ENCODE measurements at places on chromosomes 2 and 18.

GRCh38 chr18:13438507-13439056, 220.0 kb downstream of the LDLRAD4 start:
- DNase-seq, result no peak

GRCh38 chr2:199833525-199833924, 17.5 kb downstream of the FTCDNL1 start:
- no peak for DNase-seq

DNA sequence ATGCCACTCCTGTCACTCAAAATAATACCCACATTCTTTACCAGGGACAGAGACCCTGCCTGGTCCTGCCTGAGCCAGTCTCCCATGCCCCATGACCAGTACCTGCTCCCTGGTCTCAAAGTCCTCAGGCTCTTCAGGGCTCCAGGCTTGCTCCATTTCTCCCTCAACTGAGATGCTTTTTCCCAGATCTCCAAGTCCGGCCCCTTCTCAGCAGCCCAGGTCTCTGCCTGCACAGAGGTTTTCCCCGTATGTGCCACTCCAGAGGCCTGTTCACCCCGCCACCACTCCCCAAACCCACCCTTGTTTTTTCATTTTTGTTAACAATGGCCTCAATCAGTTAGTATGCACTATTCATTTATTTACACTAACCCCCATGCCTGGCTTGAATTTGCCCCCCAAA, 499.5 kb upstream of the MYT1L start:
- DNase-seq, result no peak

DNA sequence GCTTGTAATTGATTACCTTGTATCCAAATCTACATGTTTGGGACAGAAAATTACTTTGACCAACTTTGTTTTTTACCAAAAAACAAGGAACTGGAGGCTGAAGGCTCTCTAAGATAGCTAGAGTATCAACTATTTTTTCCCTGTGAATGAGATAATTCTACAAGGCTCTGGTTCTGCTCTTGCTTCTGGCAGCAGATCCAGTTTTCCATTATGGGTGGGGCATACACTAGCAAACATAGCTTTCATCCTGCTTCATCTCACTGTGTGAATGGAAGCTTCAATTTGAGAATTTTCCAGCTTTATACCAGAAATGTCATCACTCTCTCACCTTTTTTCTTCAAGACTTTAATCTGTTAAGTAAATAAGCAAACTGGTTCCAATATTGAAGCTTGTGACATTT, 249.7 kb downstream of the RPRM start:
- no peak for DNase-seq

- no peak for DNase-seq
These were observed 43.9 kb upstream of the NEMP2 start for GRCh38 chr2:190578158-190579057.

- no peak for DNase-seq
These were observed 90.9 kb downstream of the SETBP1 start for GRCh38 chr18:44771572-44771955.

DNA sequence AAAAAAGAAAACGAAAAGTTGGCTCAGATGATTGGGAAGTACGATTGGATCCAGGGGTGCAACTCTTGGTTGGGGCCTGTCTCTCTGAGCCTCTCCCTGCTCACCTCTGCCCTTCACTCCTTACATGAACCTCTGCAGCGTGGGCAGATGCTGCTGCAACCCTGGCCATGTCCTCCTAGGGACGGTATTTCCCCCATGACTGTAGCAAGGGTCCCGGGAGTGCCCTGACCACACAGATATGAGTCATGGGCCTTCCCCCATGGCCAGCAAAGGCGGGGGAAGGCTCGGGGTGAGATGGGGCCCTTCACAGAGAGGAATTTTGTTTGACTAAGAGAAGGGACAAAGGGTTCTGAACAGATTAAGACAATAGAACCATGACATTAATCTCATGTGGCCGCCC, 129.0 kb downstream of the NCK2 start:
- DNase-seq, result peak; percentile 45

- peak; percentile 61 for DNase-seq
These were observed at the start of gene MTX2 for GRCh38 chr2:176269319-176270099. Gene MTX2, plus strand, starts transcription at chr2:176269442. Its CDS starts 188 bp downstream, at chr2:176269630.

GRCh38 chr2:1614564-1614963, 129.8 kb downstream of the PXDN start:
- no peak for DNase-seq

DNA sequence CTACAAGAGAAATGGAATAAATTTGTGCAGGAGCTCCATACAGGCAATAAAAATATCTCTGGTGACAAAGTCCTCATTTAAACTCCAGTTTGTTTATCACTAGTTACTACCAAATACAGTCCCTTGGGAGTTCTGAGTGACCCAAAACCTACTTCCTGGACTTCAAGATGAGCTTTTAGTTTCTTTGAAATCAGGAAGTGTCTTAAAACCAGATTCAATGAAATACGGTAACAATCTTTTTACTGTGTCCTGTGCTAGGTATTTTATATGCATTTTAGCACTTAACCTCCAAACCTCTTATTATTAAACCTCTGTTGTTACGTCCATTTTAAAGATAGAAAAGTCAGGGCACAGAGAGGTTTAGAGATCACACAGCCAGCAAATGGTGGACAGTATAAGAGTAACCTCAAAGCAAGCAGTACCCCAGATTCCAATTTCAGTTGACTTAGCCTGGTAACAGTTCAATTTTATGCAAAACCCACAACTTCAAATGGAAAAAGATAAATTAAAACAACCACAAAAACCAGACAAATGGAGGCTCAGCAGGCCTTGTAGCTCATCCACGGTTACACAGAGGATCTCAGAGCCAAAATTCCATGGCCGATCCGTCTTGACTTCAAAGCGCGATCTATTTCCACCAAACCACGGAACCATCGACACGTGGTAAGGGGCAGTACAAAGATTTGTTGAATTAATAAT, 1.3 kb upstream of the KCMF1 start:
- peak; percentile 10 for DNase-seq

DNA sequence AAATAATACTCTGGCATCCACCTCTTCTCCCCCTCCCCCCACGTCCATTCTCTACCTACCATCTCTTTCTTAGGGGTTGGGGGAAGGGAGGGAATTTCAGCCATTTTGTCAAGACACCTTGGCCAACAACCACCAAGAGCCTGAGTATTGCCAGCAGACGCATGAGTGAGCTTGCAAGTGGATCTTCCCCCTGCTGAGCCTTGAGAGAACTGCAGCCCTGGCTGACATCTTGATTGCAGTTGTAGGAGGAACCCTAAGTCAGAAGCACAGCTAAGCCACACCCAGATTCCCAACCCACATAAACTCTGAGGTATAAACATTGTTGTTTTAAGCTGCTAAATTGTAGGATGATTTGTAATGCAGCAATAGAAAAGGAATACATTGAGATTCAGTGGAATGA, 165.6 kb downstream of the TMEFF2 start:
- DNase-seq, result no peak

GRCh38 chr2:19894134-19894792, 7.5 kb downstream of the TTC32 start:
- DNase-seq, result no peak

- no peak for DNase-seq
These were observed 2.9 kb upstream of the IGFBP5 start for GRCh38 chr2:216698293-216698692.

GRCh38 chr2:215680605-215681598, 245.0 kb upstream of the FN1 start:
- DNase-seq, result no peak

DNA sequence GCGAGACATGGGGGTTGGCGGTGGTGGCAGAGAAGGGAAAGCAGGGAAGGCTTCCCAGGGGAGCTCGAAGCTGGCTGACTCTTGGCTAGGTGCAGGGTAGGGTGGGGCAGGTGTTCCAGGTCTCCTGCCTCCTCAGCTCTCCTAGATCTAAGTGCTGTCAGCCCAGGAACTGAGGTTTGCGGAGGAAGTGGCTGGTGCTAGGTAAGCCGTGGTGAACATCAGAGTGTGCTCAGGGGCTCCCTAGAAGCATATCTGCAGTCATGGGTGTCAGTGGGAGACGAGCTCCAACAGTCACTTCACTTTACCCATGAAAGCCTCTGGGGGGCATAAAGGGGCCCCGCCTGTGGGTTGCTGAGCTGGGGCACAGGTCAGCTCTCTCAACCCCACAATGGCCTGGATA, 34.1 kb downstream of the ARHGEF4 start:
- DNase-seq, result no peak

DNA sequence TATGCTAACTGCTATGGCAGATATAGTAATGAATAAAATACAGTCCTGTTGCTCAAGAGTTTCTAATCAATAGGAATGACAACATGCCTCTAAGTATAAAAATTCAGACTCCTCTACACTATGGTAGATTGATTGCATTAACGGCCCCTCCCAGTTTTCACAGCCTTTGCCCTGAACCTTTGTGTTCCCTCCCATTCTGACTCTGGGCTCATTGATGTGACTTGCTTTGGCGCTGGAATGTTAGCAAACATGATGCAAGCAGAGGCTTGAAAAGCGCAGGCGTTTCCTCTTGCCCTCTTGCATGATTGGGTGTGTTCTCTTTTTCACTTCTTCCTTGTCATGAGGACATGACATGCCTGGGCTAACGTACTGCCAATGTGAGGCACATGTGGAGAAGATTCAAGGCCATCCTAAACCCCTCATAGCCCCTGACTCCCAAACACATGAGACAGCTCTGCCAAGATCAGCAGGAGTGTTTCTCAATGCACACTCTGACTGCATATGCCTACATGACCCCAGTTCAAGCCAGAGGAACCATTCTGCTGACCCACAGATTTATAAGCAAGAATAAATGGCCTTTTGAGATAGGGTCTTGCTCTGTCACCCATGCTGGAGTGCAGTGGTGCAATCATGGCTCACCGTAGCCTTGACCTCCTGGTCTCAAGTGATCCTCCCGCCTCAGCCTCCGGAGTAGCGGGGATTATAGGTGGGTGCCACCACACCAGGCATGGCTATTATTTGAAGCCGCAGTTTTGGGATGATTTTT, 49.7 kb upstream of the CD28 start:
- no peak for DNase-seq

- DNase-seq, result no peak
These were observed 283.6 kb downstream of the CYP26B1 start for GRCh38 chr2:71864085-71864484.

GRCh38 chr2:207658156-207658555, 33.0 kb upstream of the METTL21A start:
- DNase-seq, result no peak

DNA sequence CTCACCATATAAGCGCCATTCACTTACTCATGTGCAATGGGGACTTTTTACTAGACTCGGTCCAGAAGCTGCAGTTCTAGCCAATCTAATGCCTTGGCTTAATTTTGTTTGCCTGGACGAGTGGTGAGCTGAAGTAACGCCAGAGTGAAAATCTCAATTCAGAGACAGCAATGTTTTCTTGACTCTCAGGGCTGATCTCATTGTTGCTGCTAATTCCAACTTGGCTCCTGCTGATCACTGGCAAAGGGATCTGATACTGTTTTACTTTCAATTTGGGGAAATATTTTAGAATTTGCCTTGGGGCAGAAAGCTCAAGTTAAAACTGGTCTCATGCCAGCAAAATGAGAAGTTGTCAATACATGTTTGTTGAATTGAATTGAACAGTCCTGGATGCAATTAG, 906.6 kb upstream of the CDH2 start:
- DNase-seq, result no peak
